Naive thymus-derived CD4-positive, alpha-beta T cell (primary cell): ENCODE measurements at places on chromosomes 16 and 17.

DNA sequence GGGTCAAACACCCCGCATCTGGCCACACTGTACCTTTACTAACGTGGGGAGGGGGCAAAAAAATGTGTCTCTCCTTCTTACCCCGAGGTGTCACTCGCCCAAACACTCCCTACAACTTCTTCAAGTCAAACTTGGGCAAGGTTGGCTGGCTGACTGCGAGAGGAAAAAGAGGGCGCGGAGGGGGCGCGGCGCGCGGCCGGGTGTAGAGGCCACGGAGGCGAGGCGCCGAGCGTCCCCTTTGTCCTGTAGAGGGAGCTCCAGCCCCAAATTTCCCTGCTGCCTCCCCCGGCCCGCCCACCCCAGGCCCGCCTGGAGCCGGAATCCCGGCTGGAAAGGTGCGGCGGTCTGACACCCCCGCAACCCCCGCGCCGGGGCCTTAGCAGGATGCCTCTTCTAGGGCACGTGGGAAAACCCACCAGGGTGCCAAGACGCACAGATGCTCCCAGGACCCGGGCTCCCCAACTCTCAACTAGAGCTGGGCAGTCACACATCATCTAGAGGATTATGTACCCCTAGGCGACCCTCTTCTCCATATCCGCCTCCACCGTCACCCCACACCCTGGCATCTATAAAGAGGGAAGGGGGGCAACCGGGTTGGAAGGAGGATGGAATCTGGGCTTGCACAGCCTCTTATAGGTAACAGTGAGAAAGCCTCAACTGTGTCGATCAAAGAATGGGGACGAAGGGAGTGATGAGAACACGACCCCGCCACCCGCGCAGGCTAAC lies 4.2 kb downstream of the IRX3 start:
- no peak for DNase-seq

DNA sequence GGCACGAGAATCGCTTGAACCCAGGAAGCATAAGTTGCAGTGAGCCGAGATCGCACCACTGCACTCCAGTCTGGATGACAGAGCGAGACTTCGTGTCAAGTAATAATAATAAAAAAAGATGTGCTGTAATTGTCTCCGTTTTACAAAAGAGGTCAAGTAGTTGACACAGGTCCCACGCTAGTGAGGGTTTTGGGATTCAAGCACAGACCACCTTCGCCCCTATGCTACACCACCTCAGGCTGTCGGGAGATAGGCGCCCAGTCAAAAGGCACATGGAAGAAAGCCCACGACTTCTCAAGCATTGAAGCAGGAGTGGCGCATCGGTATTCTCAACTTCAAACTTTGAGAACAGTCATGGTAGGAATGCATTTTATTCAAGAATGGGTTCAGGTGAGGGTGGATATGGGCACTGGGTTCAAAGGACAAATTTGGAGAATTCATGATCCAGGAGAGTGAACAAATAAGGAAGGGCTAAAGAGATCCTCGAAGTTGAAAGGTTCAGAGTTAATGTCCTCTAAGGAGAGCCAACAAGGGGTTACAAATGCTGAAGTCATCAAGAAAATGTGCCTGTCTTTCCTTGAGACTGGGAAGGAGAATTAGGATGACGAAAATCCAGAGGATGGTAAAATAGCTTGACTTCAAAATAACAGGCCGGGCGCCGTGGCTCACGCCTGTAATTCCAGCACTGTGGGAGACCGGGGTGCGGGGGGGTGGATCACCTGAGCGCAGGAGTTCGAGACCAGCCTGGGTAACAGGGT lies 1.4 kb upstream of the AMZ2 start:
- no peak for DNase-seq

DNA sequence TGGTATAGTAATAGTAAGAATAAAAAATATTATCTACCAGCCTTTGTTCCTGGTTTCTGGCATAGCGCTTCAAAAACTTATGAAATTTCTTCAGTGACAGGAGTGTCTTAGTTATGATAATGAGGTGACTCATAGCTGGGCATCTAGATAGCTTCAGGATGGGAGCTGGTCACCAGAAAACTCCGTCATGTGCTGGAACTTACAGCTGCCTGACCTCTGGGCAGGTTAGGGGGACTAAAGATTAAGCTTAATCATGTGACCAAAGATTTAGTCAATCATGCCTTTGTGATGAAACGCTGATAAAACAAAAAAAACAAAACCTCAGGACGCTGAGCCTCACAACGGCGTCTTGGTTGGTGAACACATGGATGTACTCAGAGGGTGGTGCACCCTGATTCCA lies 154.2 kb downstream of the MYO1D start:
- DNase-seq = no peak

DNA sequence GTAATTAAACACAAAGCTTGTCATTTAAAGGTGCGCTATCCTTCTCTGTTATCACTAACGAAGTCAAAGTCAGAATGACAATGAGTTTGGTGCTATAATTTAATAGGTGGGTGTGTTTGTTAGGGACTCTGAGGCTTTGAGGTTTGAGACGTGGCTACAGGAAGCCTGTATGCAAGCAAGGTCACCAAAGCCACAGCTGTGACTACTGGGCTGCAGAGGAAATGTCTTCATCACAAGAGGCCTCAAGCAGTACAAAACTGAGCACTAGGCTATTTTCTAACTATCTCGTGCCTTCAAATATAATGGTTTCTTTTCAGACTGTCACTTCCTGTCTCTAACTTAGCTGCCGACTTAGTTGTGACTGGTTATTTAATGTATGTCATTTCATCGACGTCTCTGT lies 141.2 kb downstream of the AATF start:
- peak; percentile 36 for DNase-seq

GRCh38 chr16:52629296-52629695 lies 82.4 kb upstream of the TOX3 start:
- no peak for DNase-seq

DNA sequence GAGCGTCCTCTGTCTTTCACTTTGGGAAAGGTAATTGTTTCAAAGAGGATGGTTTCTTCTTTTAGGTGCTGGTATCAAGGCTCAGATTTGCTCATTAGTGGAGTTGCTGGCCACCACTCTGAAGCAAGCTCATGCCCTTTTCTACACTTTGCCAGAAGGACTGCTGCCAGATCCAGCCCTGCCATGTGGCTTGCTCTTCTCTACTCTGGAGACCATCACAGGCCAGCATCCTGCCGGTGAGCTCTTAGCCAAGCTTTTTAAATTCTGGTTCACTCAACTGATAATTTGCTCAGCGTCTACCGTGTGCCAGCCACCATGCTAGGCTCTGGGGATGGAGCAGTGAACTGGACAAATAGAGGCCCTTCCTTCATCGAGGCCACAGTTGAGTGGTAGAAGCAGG lies 4.3 kb downstream of the COG1 start:
- DNase-seq = no peak

- DNase-seq = no peak
These were observed 19.6 kb downstream of the GLP2R start for GRCh38 chr17:9845306-9845705.

DNA sequence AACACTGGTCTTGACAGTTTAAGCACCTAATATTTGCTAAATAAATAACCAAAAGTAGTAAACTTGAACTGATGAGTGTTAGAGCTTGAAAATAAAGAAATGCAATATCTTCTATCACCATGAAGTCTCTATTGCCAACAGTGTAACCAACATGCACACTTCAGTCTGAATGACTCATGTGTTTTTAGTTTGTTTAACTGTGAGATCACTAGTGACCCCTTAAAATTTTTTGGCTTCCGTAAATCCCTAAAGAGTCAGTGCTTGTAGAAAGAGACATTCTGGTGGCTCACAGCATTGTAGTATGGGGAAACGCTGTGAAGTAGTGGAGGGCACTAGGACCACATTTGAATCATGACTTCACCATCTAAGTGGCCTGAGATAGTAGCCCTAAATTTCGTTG lies 341.1 kb downstream of the PMP22 start:
- no peak for DNase-seq

GRCh38 chr17:9336817-9337216 lies 238.8 kb downstream of the STX8 start:
- no peak for DNase-seq

GRCh38 chr16:3249020-3249419 lies 7.4 kb downstream of the MEFV start:
- no peak for DNase-seq

GRCh38 chr16:13866073-13866472 lies 53.9 kb upstream of the ERCC4 start:
- DNase-seq = peak; percentile 7

DNA sequence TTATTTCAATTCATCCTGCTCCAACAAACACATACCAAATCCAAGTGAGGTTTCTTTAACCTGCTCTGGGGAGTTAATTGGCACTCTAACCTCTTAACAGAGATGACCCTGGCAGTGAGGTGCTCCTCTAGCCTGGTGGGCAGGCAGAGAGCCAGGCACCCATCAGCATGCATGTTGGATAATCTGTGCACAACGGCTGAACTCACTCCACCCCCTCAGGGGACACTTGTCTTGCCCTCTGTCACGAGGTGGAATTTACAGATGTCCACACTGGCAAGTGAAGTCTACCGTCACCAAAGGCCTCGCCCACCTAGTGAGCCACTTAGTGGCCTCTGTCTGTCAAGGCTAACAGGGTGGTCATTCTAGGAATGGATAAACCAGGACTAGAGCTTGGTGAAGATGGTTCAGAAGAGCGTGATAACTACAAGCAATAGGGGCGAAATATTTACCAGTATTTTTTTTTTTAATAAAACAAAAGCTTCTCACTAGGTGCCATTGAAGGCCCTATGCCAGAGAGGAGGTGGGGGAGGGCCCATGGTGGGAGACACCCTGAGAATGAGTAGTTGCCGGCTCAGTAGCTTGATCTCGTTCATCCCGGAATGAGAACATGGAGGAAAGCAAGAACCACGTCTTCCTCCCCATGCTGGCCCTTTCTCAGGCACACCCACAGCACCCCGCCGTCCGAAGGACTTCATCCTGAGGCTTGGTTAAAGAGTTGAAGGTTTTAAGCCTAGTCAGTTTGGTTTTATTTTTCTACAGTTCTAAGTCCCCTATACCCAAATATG lies 25.2 kb downstream of the PLD6 start:
- no peak for DNase-seq

DNA sequence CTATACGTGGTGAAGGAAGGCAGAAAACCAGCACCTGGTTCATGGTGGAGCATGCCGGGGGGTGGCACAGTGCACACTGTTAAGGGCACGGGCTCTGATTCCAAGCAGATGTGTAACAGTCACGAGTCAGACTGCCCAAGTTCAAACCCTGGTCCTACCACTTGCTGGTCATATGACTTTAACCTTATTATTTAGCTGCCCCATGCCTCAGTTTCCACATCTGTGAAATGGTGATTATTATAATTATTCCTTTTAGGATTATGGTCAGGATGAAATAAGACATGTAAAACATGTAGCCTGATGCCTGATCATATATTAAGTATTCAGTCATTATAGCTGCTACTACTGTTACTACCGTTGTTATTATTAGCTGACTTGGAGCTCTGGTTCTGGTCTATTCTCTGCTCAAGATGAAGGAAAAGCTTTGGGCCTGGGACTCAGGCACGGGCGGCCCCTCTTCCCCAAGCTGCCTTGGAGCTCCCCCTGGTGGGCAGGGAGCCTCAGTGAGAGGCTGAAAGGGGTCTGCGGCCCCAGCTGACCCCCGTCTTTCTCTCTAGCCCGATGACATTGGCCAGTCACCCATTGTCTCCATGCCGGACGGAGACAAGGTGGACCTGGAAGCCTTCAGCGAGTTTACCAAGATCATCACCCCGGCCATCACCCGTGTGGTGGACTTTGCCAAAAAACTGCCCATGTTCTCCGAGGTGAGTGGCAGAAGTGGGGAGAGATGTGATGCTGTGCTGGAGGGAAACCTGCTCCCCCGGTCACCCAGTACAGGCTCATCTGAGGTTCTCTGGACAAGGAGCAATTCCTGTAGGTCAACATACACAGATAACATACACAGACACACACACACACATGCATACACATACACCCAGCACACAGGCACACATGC lies 14.0 kb downstream of the NR1D1 start:
- DNase-seq = peak; percentile 65

GRCh38 chr16:69701452-69701851 lies 24.9 kb downstream of the NQO1 start:
- no peak for DNase-seq

DNA sequence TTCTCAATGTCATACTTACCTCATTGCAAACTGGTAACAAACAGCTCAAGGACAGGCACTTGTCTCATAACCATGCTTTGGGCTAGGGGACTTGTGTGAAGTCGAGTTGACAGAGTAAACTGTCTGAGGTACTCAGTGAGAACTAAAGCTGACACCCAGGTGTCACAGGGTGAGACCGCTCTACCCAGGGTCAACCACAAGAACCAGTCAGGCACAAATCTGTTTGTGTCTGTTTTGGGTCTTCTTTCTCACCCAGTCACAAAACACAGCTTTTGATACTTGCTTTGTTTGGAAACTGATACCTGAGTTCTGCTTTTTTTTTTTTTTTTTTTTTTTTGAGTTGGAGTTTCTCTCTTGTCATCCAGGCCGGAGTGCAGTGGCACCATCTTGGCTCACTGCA lies 161.1 kb downstream of the STX8 start:
- no peak for DNase-seq

DNA sequence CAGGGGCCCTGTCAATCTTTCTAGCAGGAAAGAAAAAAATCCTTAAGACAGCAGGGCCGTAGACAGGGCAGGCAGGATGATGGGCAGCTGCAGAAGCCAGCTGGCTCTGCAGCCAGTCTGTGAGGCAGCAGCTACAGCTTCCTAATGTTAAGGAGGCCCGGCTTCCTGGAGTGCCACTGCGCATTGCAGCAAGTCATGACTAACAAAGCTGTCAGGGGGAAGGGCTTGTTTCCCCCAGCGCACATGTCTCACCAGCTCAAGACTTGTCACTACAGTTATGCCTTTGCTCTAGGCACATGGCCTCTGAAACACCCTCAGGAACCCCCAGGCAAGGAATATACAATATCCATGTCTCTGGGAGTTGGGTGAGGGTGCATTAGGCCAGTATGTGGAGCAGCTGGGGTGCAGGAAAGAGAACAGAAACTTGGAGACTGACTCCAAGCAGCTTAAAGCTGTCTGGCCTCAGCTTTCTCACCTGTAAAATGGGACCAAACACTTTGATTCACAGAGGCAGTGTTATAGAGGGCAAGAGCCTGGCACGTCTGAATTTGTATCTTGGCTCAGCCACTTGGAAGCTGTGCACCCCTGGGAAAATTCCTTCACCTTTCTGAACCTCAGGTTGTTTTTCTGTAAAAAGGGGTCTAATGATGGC lies 220.0 kb downstream of the HAPSTR1 start:
- DNase-seq = no peak

GRCh38 chr16:17470908-17471718 lies at the start of gene XYLT1:
Gene XYLT1 (minus strand): TSS chr16:17470960. CDS start chr16:17470796, 164 bp downstream.
- DNase-seq = peak; percentile 47

DNA sequence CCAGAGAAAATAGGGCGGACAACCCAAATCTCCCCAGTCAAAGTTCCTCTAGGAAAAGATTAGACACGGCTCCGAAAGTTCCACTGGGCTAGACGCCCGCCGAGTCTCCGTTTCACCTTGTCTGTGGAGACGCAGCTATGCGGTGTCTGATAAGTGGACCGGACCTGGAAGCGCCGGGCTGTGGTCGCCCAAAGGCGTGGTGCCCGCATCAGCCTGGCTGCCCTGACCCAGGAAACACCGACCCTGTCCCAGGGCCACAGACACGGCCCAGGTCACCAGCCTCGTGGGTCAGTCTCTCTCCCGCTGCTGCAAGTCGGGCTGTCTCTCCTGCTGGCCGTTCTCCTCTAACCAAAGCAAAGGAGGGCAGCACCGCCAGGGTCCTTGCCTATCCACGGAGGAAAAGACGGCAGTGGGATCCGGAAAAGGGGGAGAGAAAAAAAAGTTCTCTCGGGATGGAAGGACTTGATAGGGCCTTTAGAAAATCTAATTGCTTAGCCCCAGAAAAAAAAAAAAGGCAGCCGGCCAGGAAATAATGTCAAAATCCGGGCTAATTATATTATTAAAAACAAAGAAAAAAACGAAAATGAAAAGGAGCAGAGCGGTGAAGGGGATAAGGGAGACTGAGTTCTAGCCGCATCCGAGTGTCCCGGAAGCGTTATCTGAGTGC lies 13.9 kb upstream of the FOXF1 start:
- DNase-seq = no peak
